D721Med (cell line): ENCODE measurements at places on chromosomes 5 and 9.

GRCh38 chr9:76717176-76717575, 47.1 kb upstream of the PCA3 start:
- DNase-seq: no peak

GRCh38 chr5:120062515-120062917, 401.6 kb upstream of the PRR16 start:
- DNase-seq: no peak

GRCh38 chr5:109920736-109921135, 231.0 kb downstream of the MAN2A1 start:
- no peak for DNase-seq

GRCh38 chr9:124800306-124801259, 23.6 kb downstream of the OLFML2A start:
- DNase-seq: no peak

- DNase-seq: no peak
These were observed 32.2 kb upstream of the PSD2 start for GRCh38 chr5:139763280-139763929.

GRCh38 chr5:157548513-157549282, 26.9 kb downstream of the ADAM19 start:
- DNase-seq: no peak

- no peak for DNase-seq
These were observed 115.1 kb downstream of the PALM2AKAP2 start for GRCh38 chr9:109894921-109895758.

DNA sequence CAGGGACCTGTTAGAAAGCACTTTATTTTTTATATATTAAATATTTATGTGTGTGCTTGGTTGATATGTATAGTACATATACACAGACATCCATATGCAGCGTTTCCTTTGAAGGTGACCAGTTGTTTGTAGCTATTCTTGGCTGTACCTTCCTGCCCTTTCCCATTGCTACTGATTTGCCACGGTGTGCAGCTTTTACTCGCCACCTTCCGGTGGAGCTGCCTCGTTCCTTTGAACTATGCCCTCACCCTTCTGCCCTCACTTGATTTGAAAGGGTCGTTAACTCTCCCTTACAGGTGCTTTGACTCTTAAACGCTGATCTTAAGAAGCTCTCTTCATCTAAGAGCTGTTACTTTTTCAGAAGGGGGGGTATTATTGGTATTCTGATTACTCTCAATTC, 20.5 kb downstream of the RGMB start:
- DNase-seq: no peak

DNA sequence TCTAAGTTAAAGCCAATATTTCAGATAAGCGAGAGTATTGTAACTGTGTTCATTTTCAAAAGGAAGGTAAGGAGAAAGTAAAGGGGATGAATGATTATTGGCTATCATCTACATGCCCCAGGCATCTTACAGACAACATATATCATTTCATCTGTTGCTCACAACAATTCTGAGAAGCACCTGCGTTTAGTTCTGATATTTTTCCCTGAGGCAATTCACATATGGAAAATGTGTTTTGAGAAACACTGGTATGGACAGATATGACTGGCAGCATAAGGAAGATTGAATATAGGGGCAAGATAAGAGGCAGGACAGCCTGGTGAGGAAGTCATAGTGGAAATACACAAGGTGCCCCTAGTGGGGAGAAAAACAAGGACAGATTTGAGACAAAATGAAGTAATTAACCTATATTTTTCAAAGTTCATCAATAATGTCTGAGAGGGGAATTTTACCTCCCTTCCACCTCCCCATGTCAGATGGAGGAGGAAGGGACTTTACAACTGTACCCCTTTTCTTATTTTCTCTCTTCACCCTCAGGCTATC, 87.7 kb upstream of the TRIM32 start:
- DNase-seq: no peak

DNA sequence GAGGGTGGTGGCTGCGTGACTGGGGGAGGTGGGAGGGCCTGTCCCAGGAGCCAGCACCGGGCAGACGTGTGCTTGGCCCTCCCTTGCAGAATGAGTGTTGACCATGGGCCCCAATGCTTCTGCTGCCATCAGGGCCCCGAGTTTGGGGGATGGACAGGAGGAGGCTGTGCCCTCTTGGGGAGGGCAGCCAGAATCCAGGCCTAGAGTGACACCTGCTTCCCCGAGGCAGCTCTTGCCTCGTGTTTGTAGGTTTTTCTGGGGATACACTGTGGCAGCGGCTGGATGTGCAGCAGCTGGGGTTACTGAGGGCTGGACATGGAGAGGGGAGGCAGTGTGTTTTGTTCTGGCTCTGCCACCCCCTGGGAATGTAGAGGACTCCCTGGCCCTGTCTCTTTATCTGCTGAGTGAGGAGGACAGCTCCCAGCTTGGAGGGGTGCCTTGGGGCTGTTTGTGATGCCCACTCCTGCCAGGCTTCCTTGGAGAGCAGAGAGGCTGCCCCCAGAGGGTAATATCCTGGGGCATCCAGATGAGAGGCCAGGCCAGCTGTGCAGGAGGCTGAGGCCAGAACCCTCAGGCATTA, 22.7 kb downstream of the WNK2 start:
- no peak for DNase-seq

DNA sequence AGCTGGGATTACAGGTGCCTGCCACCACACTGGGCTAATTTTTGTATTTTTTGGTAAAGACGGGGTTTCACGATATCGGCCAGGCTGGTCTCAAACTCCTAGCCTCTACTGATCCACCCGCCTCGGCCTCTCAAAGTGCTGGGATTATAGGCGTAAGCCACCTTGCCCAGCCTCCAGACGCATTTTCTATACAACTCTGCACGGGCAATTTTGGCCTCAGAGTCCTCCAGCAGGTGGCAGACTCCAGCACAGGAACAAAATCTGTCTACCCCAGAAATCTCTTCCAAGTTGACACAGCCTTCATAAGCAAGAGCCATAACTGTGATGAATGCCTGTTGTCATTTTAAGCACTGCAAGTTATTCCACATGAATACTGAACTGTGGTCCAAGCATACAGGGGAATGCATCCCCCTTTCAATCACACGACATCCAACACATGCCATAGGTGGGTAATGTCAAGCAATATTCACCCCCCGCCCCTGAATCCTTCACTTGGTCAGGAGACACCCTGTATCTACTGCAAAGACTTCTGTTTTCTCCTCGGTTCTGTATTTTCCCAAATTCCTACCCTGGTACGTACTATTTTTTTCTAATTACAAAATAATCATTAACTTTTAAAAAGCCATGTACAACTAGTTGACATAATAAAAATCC, 50.8 kb downstream of the ALDH7A1 start:
- no peak for DNase-seq

DNA sequence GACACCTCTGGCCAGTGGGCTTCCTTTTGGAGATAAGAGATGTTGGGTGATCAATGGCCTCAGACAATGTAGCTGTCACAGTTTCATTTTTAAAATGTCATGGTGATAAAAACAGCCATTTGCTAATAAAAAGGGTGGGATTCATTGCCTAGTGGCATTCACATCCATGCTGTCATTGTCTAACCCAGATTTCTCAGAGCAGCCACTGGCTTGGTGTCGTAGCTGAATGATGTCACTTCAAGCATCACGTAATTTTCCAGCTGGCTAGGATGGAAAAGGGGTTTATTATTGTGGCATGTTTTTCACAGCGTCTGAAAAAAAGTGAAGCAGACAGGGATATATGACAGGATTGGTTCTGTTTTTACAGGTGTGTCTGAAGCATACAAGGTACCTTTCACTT, 184.7 kb downstream of the AOPEP start:
- DNase-seq: no peak

GRCh38 chr5:102200861-102201260, 95.2 kb downstream of the SLCO4C1 start:
- no peak for DNase-seq

DNA sequence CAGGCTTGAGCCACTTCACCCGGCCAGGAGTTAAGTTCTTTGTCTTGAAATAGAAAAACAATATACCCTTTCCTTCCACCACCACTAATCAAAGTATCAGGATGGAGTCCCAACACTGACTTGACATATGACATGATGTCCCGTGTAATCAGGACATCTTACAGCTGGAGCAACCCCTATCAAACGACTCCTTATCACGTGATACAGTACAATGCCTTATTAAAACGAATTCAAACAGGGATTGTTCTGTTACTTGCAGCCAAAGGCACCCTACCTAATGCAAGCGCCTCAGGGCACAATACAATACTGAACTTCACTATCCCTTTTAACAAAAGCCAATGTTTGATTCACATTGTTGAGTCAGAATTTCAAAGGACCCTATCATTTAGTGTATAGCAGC, 261.3 kb downstream of the SLIT3 start:
- DNase-seq: no peak

GRCh38 chr5:57414857-57415256, 67.8 kb downstream of the ACTBL2 start:
- DNase-seq: no peak

DNA sequence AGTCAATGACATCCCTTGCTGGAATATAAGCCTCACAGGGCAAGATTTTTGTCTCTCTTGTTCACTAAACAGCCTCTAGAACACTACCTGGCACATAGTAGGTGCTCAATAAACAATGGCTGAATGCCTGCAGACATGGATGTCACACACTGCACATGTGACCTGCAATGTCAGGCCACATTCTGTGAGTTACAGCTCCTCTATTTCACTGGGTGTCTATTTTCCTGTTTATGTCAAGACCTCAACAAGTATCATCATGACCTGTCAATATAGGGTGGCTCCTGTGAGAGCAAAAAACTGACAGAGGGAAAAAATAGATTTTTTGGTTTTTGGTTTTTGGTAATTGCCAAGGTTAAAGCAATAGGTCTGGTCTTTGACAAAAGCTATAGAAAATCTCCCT, 144.6 kb upstream of the KLF9 start:
- no peak for DNase-seq
